Activated CD8-positive, alpha-beta memory T cell treated with anti-CD3 and anti-CD28 coated beads, Interleukin-2, amount 10 ng/mL, durations not matched to agents 7 days and 5 days (primary cell): ENCODE measurements at places on chromosomes 16 and 17.

DNA sequence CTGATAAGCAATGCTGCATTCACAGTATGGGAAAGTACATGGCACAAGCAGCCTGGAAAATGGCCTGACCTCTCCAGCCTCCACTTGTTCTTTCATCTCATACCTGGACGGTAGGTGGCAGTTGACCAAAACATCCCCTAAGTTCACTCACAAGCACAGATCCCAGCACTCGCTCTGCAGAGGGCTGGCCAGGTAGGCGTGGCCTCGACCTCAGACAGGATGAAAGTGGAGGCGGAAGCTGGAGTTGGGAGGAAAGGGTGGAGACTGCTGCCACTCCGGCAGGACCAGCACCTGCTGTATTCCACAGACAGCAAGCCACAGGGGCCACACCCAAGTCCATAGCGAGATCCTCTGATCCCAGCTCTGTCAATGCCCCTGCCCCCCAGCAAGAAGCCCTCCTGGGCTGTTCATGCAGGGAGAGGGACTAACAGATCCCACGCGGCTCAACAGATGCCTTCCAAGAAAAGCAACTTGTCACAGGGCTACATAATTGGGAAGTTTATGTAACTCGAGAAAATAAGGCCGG lies 31.3 kb downstream of the ZCCHC14 start:
- DNase-seq: no peak

GRCh38 chr16:17448640-17449638 lies 21.8 kb downstream of the XYLT1 start:
- DNase-seq: peak; percentile 82

DNA sequence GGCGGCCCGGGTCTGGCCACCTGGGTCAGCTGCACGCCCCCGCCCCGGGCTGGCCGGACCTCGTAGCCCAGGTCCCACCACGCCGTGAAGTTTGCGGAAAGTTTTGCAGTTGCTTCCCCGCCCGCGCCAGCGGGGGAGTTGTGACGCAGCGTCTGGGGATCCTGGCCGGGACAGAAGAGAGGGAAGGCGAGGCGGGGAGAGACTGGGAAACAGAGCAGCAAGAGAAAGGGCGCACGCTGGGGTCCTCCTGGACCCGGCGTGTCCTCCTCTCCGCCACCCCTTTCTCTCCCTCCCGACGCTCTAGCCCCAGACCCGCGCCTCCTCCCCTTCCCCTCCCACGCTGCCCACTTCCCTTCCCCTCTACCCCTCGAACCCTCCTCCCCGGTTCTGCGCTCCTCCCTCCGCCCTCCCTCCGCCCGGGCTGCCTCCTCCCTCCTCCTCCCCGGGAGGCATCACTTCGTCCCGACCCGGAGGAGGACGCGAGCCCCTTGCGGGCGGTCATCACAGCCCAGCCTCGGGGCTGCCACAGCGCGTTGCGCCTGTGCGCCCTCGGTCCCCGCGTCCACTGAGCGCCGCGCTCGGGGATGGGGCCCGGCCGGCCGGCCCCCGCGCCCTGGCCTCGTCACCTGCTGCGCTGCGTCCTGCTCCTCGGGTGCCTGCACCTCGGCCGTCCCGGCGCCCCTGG lies at the start of gene MRC2:
Gene MRC2 (plus strand): TSS at position 452 of the 685 bp plus-strand sequence. CDS start 133 bp downstream, at position 585.
- peak; percentile 44 for DNase-seq

GRCh38 chr17:61002316-61002736 lies 324.7 kb downstream of the BCAS3 start:
- DNase-seq: no peak
